ENCODE measurements at places on chromosomes 3 and 15. TPM values are rescaled to one million over a fixed set of nuclear protein-coding genes. Genes with fewer than 3 reads are reported as not detected.

NEK10 gene
- 0.57 TPM for total RNA-seq

- no peaks in the 10 kb centered on the region for H3K27me3 ChIP-seq
- H3K36me3 ChIP-seq: no peaks in the 10 kb centered on the region
- H3K4me1 ChIP-seq: no peaks in the 10 kb centered on the region
- no peak overlapping the region for H3K4me3 ChIP-seq
- DNase-seq: no peak
Observed at GRCh38 chr15:47384776-47385175, 332.5 kb upstream of the SEMA6D start.

GRCh38 chr3:12316729-12317351 is 28.0 kb downstream of the PPARG start:
- no peak for DNase-seq
- H3K4me3 ChIP-seq: no peak overlapping the region
- no peak overlapping the region for H3K27ac ChIP-seq
- H3K27me3 ChIP-seq: peaks cover 10% of the 10 kb centered on the region

DNA sequence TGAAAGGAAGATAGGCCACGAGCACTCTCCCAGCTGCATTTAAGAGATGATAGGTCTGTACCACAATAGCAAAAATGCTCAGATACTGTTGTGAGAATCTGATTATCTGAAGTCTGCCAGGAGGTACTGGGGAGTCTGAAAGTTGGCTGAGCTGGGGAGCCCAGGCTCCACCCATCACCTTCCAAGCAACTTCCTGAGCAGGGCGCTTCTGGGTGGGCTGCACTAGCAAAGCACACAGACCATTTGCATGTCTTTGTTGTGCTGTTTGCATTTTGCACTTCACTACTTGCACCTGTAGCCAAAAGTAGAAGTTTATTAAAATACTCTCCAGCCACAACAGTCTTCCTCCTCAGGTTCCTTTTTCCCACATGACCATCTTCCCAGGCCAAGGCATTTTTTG is 133.2 kb downstream of the ALDH1A2 start:
- H3K27me3 ChIP-seq: peaks cover 12% of the 10 kb centered on the region
- no peak overlapping the region for H3K27ac ChIP-seq
- no peaks in the 10 kb centered on the region for H3K36me3 ChIP-seq
- DNase-seq: no peak
- H3K4me3 ChIP-seq: no peak overlapping the region

Measured in activated T-helper 1 cell treated with anti-CD3 and anti-CD28 coated beads, Interleukin-12 subunit alpha, Interleukin-12 subunit beta, Interleukin-2, Interleukin-4 antibody, amounts not matched to agents 30 ng/mL and 10 ng/mL and 1 ng/mL, durations not matched to agents 14 hours and 24 hours and 36 hours (primary cell).